NCI-H345 (cell line): ENCODE measurements at places on chromosomes 6 and 20.
A peak's percentile ranks its signal among the peaks of the same experiment; 100 is the strongest.

GRCh38 chr20:57195023-57195422 is 71.4 kb downstream of the BMP7 start:
- no peak for DNase-seq

- DNase-seq: no peak
These were observed 2.4 kb upstream of the TNXB start for GRCh38 chr6:32111424-32112066.

- DNase-seq: no peak
These were observed 32.9 kb downstream of the NUDT3 start for GRCh38 chr6:34359418-34360158.

DNA sequence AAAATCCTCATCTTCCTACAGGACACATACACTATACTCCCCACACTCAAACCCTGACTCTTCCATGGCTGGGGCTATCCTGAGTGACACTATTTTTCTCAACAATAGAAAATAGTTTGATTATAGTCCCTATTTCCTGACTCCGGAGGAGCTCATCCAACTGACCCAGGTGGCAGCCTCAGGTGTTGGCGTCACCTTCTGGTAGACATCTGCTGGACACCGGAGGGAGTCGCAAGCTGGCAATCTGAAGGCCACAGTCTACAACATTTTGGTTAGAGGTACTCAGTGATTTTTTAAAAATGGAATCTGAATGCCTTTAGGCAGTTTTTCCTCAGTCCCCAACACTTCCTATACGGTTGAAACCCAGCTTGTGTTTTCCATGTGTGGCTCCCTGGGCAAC is 32.2 kb upstream of the OCSTAMP start:
- DNase-seq: no peak

DNA sequence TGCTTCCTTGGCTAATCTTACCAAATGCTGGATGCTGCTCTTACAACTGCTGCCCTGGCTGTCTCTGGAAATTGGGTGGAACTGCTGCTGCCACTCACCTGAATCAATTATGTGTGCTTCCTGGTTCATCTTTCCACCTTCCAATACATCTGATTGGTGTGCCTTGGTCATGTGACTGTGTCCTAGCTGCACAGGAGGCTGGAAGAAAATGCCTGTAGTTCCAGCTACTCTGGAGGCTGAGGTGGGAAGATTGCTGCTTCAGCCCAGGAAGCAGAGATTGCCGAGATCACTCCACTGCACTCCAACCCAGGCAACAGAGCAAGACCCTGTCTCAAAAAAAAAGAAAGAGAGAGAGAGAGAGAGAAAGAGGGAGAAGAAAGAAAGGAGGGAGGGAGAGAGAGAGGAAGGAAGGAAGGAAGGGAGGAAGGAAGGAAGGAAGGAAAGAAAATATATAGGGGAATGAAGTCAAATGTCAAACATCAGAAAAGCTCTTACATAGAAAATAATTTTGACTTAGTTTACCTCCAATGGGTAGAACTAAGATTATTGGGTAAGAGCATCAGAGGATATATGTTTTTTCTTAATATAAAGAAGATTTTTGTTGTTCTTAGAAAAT is 14.1 kb upstream of the PPARD start:
- DNase-seq: no peak

GRCh38 chr6:170025935-170026750 is 264.7 kb downstream of the DLL1 start:
- peak; percentile 92 for DNase-seq

DNA sequence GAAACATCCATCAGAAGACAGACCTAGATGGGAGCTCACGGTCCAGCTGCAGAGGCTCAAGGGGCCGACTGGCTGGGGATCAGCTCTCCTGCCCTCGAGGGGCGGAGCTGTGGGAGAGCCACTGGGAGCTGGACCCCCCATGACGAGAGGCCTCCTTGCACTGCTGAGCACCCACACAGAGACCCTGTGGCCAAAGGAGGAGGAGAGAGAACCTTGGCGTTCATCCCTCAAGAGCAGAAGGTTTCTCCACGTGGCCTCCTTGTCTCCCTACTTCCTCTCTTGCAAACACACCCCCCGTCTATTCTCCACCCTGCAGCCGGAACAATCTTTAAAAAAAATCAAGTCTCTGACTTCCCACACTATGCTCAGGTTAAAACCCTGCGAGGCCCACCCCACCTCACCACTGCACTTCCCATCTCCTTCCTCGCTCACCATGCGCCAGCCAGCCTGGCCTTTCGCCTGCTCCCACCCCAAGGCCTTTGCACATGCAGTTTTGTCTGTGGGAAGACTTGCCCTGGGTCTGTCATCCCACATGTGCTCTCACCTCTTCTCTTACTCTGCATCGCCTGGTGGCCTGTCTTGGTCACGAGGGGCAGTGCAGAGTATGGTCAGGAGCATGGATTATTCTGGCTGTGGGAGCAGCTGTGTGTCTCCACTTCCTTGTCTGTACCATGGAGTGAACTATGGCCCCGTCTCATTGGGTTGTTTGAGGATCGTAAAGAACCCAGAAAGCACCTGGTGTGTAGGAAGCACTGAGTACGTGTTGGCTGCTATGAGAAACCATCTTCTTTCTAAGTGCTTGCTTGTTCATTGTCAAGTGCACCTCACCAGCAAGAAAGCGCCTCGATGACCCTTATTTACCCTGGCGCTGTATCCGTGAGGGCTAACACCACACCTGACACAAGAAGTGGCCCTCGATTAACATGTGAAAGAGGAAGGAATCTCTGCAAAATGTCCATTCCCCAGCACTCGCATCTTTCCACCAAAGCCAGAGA is 32.9 kb downstream of the PMEPA1 start:
- no peak for DNase-seq

DNA sequence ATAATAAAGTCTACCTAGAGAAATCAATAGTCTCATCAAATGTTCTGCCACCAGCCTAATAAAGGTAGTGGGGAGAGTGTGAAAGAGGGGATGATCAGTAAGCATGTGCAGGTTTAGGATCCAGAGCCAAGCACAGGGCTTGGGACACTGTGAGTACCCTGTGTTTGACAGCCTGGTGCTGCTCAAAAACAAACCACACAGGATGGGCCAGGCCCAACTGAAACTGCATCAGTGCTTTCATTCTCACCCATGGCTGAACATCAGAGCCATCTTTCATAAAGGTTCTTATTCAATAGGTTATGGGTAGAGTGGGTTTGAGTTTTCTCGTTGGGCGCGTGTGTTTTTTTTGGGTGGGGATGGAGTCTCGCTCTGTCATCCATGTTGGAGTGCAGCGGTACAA is 87.3 kb upstream of the NHSL1 start:
- no peak for DNase-seq

GRCh38 chr6:120648713-120649112 is 685.6 kb downstream of the TBC1D32 start:
- no peak for DNase-seq

DNA sequence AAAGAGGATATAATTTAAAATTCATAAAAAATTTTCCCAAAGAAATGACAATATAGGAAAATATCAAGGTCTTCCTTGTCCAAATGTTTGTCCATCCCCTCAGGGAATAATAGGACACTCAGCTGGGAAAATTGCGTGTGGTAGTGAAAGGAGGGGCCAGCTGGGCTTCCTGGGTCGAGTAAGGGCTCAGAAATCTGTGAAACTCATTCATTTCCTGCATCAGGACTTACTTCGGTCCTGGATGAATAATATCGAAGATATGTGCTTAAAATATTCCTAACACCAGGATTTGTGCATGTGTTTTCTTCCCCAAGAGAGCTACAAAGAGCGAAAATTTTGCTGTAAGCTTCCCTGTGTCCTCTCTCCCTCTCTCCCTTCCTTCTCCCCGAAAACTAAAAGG is 118.2 kb upstream of the GJE1 start:
- DNase-seq: no peak

DNA sequence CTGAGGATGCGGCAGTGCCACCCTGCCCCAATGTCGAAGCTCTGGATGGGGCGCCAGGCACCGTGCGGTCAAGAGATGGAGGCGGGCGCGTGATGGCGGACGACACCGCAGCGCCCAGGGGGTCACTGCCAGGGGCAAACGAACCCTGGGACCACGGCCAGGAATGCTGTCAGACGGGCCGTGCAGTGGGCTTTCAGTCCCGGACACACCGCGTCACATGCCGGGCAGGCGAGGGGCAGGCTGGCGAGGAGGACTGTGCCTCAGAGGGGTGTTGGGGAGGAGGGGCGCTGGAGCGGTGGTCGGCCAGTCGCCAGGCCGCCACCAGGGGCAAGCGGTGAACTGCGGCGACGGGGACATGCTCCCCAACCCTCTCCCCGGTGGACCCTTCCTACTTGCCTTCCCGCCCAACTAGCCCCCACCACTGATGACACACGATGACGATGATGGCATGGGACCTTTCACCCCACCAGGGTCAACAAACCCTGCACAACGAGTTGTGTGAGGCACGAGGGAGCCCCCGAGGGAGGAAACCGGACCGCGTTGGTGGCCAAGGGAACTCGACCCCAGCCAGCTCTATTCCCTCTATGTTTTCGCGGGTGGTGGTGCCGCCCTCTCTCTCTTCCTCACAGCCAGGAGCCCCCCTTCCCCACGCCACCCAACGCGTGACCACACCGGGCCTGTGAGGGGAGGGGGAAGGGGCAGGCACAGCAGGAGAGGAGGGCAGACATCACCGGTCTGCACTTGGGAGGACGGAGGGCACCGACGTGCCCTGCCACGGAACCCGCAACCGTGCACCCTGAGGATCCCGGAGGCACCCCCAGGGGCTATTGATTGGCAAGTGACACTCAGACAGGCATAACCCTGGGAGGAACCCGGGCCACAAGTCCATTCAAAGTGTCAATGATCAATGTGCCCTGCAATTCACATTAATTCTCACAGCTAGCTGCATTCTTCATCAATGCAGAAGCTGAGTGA is 1960.9 kb upstream of the DEFB115 start:
- no peak for DNase-seq

- DNase-seq: peak; percentile 77
These were observed 897.4 kb upstream of the CITED2 start for GRCh38 chr6:140271759-140272377.

DNA sequence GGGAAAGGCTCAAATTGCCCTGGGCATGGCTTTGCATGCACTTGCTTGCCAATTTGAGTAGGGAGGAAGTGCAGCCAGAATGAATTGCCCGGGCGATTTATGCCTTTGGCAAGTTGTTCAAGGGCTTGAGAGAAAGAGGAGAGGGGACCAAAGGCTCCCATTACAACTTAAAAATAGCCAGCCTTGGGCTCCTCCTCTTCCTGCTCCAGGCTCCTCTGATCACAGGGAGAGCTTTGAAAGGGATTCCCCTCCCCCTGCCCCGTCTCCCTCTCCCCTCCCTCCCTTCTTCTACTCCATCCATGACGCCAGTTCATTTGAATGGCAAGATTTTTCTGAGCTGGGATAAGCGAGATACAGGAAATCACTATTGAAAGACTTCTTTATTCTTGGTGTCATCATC is 304.9 kb upstream of the JAG1 start:
- no peak for DNase-seq

GRCh38 chr6:126086560-126086959 is 100.2 kb downstream of the TRMT11 start:
- no peak for DNase-seq

GRCh38 chr6:72748759-72749158 is 126.9 kb downstream of the KCNQ5 start:
- no peak for DNase-seq

- no peak for DNase-seq
These were observed 71.6 kb downstream of the GPX5 start for GRCh38 chr6:28597217-28597835.

DNA sequence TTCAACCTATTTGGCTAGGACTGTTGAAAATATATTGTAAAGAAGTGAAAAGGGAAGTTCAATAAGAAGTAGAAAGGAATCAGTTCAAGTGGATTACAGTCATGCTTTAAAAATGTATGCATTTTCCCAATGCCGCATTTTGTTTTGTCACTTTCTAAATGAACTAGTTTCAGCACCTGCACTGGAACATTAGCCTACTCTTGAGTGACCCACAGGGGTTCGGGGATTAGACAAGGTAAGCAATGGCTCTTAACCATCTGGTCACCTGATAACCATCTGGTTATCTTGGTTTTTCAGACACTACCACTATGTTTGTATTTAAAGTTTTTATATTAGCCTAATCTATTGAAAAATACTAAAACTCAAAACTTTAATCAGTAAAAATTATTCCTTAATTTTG is 97.6 kb downstream of the CD164 start:
- DNase-seq: no peak

DNA sequence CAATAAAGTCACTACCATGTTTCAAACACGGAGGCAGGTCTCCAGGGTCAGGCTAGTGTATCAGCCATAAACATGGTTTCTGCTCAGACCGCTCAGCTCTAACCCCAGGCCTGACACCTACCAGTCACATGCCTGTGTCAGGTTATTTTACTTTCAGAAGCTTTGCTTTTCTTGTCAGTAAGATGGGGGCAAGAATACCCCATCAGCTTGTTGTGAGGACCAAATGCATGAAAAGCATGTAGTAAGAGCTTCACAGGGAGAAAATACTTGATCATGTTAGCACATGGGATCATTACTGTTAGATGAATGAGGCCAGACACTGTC is 65.2 kb upstream of the PIM1 start:
- DNase-seq: no peak

DNA sequence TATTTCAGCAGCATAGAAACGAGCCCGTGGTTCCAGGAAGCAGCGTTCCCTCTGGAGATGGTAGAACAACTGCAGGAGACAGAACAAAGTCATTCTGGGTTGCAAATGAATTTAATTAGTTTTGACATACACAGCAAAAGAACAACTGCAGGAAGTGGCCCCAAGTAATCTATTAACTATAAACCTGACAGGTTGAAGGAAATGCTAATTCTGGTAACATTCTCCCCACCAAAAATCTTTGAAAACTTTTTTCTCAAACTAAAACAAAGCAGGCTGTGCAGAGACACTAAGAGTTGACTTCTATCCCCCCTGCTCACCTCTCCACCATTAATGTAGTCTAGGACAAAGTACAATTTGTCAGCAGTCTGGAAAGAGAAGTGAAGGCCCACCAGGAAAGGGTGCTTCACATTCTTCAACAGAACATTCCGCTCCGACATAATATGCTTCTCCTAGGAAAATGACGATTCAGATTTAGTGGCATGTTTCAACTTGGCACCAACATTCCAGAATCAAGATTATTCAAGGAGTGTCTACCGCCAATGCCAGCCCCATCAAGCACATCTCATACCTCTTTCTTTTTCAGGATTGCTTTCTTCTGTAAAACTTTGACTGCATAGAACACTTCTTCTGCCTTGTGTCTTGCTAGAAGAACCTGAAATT is 120.4 kb upstream of the SLC2A12 start:
- no peak for DNase-seq

- no peak for DNase-seq
These were observed 754.8 kb upstream of the DEFB115 start for GRCh38 chr20:30502670-30503069.

GRCh38 chr6:101776919-101777350 is 383.4 kb downstream of the GRIK2 start:
- peak; percentile 95 for DNase-seq

DNA sequence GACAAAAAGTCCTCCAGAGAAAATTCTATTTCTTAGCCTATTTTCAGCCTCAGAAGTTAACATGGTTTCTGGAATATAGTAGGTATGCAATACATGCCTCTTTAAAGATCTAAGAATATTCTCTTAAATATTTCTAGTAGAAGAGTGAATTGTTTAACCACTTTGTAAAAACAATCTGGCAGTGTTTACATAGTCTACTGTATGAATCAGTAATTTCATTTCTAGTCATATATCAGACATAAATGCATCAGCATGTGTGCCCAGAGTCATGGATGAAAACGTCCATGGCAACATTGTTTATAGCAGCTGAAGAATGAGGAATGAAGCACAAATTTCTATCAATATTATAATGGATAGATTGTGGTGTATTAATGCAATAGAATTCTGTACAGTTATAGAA is 124.9 kb downstream of the NKAIN2 start:
- DNase-seq: no peak

- DNase-seq: no peak
These were observed 38.9 kb downstream of the BMP5 start for GRCh38 chr6:55836481-55836880.

- peak; percentile 31 for DNase-seq
These were observed 36.1 kb downstream of the GMDS start for GRCh38 chr6:2209226-2209809.
